C1 segment of cervical spinal cord (tissue), 14 donors: ENCODE measurements at places on chromosomes 12 and 14.

GRCh38 chr12:57723630-57723962 is 14.9 kb downstream of the AGAP2 start:
- DNase-seq: no peak

DNA sequence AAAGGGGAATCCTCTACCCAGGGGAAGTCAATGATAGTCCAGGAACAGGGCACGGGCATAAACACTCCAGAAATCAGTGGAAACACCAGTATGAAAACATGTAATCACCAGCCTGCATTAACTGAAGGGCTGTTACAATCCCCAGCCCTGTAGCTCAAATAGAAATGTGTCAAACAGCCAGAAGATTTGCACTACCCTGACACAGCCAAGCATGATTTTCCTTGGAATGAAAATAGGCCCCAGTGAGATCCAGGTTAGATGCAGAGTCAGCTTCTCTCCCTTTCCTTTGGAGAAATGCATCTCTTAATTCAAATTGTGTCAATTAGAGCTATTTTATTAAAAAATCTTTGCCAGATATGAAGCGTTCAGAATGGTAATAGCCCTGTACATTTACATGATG is 158.1 kb downstream of the RPS29 start:
- DNase-seq: no peak

DNA sequence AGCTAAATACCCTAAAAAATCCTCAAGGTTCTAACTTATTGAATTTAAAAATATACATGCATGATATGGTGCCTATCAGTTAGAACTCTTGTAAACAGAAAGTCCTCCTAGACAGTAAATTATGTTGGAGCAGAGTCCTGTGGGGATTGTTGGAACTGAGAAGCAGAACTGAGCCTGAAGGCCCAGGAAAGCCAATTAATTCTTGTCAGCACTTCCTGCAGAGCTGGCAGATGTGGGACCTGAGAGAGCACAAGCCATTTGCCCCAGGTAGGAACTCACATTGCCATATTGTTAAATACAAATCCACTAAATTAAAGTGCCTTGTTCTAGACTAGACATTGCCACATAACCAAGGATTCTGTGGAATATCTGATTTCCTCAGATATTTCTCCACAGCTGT is 117.1 kb downstream of the RTN1 start:
- DNase-seq: peak; percentile 9

DNA sequence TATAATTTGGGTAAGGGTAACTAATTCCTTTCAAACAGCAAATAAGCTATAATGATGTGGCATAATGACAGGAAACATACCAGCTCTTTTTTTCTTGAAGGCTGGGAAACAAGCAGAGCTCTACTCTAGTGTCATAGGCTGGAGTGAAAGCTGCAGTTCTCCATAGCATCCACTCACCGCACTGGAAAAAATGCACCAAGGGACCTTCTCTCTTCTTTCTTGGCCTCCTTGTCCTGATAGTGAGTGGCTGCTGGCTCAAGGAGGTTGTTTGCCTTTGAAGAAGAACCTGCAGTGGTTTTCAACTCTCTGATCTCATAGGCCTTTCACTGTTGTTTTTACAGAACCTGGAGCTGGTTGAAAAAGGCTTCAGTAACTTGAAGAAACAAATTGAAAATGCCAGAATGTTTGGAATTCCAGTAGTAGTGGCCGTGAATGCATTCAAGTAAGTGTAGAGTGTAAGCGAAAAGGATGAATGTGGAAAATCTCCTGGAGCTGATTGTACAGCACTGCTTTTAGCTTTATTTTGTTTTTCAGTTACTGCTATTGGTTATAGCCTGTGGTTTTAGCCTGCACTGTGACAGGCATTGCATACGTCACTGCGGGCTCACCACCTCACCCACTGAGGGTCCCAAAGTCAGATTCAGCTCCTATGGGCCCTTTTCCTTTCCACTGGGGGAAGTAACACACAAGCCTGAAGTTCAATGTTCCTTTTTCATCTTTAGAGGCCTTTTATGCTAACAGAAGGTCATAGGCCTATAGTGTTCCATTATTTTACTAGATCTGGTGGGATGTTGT is 17.2 kb upstream of the AKAP5 start:
- no peak for DNase-seq

DNA sequence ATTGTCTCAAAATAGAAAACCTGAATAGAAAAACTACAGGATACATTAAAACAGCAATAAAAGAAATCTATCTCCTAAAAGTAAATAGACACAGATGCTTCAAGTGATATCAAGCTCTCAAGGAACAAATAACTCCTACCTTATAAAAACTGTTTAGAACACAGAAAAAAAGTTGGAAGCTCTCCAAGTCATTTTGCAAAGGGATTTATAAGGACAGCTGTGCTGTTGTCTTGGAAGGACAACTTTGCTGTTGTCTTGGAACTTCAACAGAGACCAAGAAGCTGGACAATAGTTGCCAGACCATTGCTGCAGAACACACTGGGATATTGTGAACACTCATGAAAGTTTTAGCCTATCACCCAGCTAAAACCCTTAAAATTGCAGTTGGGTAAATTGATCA is 780.7 kb downstream of the FLRT2 start:
- no peak for DNase-seq

DNA sequence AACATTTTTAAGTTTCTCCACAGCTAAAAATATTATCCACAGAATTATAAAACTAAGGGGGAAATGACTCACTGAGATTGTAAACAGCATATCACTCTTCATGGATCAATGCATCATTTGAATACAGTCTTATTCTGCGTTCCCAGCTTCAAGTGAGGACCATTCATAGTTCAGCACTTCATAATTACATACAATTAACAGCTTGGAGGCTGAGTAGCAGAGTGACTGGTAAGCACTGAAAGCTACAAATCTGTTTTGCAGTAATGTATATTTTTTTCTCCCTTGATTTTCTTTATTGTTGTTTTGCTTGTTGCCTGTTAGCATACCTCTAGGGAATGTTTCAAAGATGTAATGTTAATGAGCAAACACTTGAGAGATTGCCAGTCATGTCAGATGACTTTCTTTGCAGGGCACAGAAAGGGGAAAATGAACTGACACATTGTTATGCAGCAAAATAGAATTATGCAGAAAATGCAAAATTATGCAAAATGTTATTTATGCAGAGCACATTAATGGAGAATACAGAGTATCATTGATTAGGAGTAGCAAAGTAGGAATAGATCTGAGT is 138.6 kb downstream of the RPS29 start:
- DNase-seq: no peak

DNA sequence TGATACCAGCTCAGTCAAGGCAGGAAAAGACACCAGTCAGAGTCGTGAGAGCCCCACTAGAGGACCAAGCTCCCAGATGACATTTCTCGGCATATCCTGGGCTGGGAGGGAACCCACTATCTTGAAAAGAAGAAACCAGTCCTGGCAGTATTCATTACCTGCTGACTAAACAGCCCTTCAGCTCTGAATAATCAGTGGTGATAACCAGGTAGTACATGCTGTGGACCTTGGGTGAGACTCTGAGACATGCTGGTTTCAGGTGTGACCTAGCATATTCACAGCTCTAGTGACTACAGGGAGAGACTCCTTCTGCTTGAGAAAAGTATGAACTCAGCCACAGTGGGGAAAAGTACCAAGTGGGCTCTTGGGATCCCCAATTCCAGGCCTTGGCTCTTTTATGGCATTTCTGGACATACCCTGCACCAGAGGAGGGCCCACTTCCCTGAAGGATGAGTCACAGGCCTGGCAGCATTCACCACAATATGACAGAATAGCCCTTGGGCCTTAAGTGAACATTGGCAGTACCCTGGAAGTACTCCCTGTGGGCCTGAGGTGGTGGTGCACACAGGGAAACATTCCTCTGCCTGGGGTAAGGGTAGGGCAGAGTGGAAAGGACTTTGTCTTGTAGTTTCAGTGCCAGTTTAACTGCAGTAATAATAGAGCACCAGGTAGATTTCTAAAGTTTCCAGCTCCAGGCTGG is 82.6 kb upstream of the SLC38A4 start:
- DNase-seq: no peak
